ENCODE measurements at places on chromosomes 12 and 14. TPM values are rescaled to one million over a fixed set of nuclear protein-coding genes. Genes with fewer than 3 reads are reported as not detected.
A peak's percentile ranks its signal among the peaks of the same experiment; 100 is the strongest.

GRCh38 chr14:24909523-24910302 is 140.2 kb downstream of the STXBP6 start:
- H3K4me1 ChIP-seq, result peaks cover 5% of the 10 kb centered on the region
- no peaks in the 10 kb centered on the region for H3K36me3 ChIP-seq
- H3K27me3 ChIP-seq, result no peaks in the 10 kb centered on the region
- H3K27ac ChIP-seq, result no peak overlapping the region

DNA sequence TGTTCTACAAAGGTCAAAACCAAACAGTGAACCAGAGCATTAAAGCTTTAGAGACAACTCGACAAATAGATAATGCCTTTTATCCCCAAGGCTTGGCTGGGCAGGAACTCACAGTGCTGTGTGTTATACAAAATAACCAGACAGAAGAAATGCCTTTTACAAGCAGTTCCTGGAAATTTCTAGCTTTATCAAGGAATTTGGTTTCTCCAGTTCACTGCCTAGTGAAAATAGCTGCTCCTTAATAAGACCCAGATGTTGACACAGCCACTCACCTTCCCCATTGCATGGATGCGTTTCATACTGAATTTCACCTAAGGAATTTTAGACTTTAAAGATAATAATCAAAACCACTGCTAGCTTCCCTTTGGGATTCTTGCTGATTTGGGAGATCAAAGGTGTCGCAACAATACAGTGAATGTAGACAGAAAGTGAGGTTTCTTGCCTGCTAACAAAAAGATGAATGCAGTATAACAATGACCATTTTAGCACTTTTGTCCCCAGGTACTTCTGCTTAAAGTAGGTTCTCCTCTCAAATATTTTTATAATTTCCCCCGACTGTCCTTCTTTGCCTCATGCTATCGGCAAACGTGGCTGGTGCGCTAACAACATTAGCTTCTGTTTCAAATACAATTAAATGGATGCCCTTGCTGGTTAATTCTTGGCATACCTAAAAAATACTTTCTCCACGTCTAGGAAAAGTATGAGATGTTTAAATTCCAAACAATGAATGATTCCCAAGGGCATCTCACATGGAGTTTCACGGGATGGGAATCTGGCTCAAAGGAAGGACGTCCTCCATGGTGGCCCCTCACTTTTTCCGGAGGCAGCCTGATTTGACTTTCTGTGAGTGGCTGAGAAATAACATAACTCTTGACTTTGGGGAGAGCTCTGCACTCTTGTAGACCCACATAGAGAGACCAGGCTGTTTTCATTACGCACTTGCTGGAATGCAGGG is 162.4 kb downstream of the C12orf75 start:
- DNase-seq, result no peak
- H3K4me1 ChIP-seq, result peaks cover 19% of the 10 kb centered on the region

DNA sequence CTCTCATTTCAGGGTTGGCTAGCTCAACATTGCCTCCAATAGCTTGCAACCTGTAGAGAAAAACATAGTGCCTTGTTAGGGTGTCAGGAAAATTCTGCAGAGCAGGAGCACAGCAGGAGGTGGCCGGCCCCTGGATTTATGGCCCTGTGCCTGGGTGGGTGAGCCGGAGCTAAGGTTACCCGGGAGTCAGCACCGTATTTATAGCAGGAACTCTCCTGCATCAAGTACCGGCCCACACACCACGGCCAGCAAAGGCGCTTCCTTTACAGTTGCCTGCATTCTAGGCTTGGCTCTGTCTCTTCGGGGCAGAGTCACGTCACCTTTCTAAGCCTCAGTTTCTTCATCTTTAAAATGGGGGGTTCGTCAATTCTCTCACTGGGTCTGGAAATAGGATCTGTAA is 52.8 kb upstream of the EML1 start:
- peaks cover 10% of the 10 kb centered on the region for H3K36me3 ChIP-seq
- H3K4me1 ChIP-seq, result peaks cover 63% of the 10 kb centered on the region
- no peaks in the 10 kb centered on the region for H3K27me3 ChIP-seq
- no peak overlapping the region for H3K4me3 ChIP-seq

DNA sequence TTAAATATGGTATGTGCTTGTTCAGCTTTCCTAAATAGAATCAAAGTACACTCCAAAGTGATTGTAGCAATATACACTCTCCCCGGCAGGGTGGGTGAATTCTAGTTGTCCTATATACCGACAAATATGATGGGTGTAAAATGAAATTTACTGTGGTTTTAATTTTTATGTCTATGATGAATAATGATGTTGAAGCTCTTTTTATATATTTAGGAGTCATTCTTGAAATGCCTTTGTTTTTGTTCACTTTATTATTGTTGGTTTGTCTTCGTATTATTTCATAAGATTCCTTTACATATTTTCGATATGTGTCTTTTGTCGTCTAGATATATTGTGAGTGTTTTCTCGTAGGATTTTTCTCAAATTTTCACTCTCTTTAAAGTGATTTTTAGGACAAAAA is 105.7 kb downstream of the PDE3A start:
- no peaks in the 10 kb centered on the region for H3K36me3 ChIP-seq
- H3K4me1 ChIP-seq, result no peaks in the 10 kb centered on the region
- H3K27me3 ChIP-seq, result no peaks in the 10 kb centered on the region
- H3K4me3 ChIP-seq, result no peak overlapping the region

DNA sequence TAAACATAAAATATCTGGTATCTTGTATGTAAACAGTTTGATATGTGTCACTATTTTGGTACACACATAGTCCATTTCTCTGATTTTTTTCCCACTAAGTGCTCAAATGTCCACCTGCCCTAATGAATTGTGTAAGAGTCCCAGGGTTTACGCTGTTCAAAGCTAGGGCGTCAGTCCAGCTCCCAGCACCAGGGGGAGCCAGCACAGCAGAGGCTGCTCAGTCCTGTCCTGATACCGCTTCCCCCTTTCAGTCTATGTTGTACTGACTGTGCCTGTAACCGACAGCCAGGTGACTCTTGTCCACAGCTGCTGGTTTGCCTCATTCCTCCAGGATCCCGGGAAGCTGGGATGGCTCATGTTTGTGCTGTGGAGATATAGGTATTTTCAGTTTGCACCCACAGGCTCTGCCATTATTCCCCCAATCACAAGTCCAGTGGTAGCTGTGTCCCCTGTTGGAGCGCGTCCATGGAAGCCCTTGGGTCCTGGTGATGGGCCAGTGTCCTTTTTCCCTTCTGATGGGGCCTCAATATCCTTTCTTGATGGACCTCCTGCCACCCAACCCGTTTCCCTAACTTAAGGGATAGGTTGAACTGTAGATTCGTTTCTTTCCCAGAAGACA is 242.0 kb downstream of the NEDD1 start:
- no peaks in the 10 kb centered on the region for H3K27me3 ChIP-seq
- no peak overlapping the region for H3K27ac ChIP-seq
- no peaks in the 10 kb centered on the region for H3K4me1 ChIP-seq

DNA sequence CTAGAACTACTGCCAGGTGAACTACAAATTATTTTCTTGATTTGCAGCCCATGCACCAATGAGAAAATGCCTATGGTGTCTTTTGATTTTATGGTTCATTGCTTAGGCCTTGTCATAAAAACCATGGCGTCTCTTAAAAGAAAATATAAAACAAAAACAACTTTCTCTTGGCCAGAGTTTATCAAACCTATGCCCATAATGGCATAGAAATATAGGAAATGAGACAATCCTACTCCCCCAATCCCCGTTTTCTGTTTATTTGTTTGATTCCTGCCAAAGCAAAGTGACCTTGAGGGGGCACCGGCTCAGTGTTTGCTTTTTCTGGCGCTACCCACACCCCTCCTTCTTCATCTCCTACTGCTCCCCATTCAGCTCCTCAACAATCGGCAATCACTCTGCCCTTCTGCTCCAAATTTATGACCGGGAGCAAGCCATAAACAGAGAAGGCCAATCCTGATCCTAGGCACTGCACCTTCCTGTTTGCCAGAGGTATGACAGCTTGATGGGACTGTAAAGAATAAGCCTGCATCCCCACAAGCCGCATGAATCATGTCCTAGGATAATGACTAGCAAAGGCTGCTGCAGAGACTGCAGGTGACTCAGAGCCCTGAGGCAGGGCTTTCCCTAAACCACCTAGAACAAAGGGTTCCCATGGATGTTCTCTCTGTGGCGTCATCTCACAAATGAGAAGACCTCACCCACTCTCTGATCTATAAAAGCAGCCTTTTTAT is 874.9 kb downstream of the NRXN3 start:
- H3K27ac ChIP-seq, result no peak overlapping the region
- peak; percentile 69 for DNase-seq
- H3K27me3 ChIP-seq, result no peaks in the 10 kb centered on the region
- no peaks in the 10 kb centered on the region for H3K36me3 ChIP-seq

GRCh38 chr12:124565656-124566160 is 1.7 kb downstream of the NCOR2 start:
- H3K36me3 ChIP-seq, result peaks cover 26% of the 10 kb centered on the region
- H3K27ac ChIP-seq, result no peak overlapping the region
- H3K27me3 ChIP-seq, result no peaks in the 10 kb centered on the region
- H3K4me3 ChIP-seq, result peak overlapping the region; percentile 98
- no peak for DNase-seq

DNA sequence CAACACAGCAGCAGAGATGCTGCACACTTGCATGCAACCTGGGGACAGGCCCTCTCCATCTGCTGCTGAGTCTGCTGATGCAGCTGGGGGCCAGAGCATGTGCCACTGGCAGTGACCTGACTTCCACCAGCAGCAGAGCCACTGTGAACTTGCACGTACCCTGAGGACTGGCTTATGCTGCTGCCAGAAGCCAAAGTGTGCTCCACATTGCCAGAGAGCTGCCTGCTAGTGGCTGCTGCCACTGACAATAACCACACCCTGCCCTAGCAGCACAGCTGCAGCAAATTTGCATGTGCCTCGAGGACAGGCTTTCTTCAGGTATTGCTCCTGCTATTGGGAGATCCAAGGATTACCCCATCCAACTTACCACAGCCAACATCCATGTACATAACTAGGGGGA is 4.5 kb upstream of the PRR4 start:
- H3K4me3 ChIP-seq, result no peak overlapping the region
- H3K4me1 ChIP-seq, result no peaks in the 10 kb centered on the region
- DNase-seq, result no peak

DNA sequence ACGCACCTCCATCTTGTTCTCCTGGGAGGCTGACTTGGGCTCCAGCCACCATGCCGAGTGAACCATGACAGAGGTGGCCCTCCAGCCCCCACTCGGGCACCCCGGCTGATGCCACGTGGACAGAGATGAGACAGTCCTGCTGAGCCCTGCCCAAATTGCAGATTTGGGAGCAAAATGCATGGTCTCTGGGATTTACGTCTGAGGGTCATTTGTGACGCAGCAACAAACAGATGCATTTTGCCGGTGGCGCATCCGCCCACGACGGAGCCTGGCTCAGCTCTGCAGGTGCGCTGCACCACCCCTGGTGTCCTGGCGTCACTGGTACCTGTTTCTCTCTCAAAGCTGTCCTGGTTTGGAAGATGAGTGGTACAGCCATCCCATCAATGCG is 31.1 kb upstream of the INF2 start:
- H3K27ac ChIP-seq, result no peak overlapping the region
- no peaks in the 10 kb centered on the region for H3K36me3 ChIP-seq
- no peak overlapping the region for H3K4me3 ChIP-seq
- no peaks in the 10 kb centered on the region for H3K27me3 ChIP-seq

DNA sequence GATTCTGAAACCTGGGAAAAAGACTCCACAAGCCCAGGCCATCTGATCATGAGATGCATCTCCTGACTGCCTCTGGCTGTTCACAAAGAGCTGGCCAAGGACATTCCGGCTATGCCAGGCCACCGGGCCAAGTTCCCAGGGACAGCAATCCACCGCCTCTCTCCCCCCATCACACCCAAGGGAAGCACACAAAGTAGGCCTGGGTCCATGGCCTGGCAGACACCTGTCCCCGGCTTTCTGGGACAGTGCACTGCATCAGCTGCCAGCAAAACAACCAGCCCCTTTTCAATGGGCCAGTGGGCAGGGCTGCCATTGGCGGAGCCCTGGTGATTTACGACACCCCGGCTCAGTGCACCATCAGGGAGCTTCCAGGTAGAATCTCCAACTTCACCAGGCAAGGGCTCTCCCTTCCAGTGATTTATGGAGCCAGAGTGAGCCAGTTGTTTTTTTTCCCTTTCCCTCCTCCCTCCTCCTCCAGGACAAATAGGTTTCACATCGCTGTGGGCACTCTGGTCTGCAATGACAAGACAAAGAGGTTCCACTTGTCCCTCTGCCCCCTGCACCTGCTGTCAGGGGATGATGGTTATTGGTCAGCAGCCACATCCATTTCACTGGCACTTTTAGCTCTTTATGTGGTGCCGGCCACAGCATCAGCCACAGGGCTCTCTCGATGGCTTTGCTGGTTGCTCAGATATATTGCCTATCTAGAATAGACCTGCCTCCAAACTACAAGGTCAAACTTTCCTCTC is 149.6 kb downstream of the SLC38A6 start:
- H3K4me1 ChIP-seq, result peaks cover 7% of the 10 kb centered on the region
- H3K36me3 ChIP-seq, result no peaks in the 10 kb centered on the region
- no peak overlapping the region for H3K27ac ChIP-seq
- H3K27me3 ChIP-seq, result no peaks in the 10 kb centered on the region
- no peak for DNase-seq
- H3K4me3 ChIP-seq, result no peak overlapping the region

- no peaks in the 10 kb centered on the region for H3K4me1 ChIP-seq
- no peak overlapping the region for H3K4me3 ChIP-seq
- peaks cover 29% of the 10 kb centered on the region for H3K27me3 ChIP-seq
- H3K27ac ChIP-seq, result no peak overlapping the region
Observed at GRCh38 chr12:271161-271560, 8.5 kb upstream of the SLC6A13 start.

GRCh38 chr14:23938823-23939222 is 14.7 kb upstream of the DHRS4 start:
- no peak overlapping the region for H3K4me3 ChIP-seq
- DNase-seq, result no peak
- H3K27ac ChIP-seq, result no peak overlapping the region
- no peaks in the 10 kb centered on the region for H3K27me3 ChIP-seq
- H3K4me1 ChIP-seq, result no peaks in the 10 kb centered on the region

DNA sequence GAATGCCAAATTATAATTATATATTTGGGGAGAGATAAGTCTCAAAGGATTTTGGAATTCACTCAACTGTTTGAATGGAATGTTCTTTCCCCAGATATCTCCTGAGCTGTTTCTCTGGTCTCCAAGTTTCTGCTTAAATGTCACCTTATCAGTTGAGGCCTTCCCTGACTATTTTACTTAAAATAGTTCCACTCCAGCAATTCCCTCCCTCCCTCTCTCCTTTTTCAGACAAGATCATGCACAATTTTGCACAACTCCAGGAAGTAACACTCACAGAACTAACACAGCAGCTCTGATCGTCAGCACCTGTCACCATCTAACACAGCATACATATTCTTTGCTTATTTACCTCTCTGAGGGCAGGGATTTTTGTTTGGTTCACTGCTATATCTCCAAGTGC is 12.5 kb downstream of the BTG1 start:
- DNase-seq, result no peak
- peaks cover 43% of the 10 kb centered on the region for H3K4me1 ChIP-seq
- no peak overlapping the region for H3K4me3 ChIP-seq
- H3K27me3 ChIP-seq, result no peaks in the 10 kb centered on the region
- no peak overlapping the region for H3K27ac ChIP-seq

- peaks cover 19% of the 10 kb centered on the region for H3K36me3 ChIP-seq
- DNase-seq, result peak; percentile 77
- H3K27me3 ChIP-seq, result no peaks in the 10 kb centered on the region
- no peak overlapping the region for H3K4me3 ChIP-seq
Observed at GRCh38 chr12:122123051-122123760, 44.6 kb downstream of the MLXIP start.

- peak overlapping the region; percentile 93 for H3K27ac ChIP-seq
- peaks cover 34% of the 10 kb centered on the region for H3K36me3 ChIP-seq
- no peak overlapping the region for H3K4me3 ChIP-seq
- H3K27me3 ChIP-seq, result no peaks in the 10 kb centered on the region
- peak; percentile 62 for DNase-seq
Observed at GRCh38 chr12:12979731-12980259, 20.3 kb downstream of the HEBP1 start.

The NPFF gene
- total RNA-seq, result not detected

The POTEM gene
- not detected for total RNA-seq

The GLIPR1L1 gene
- total RNA-seq, result not detected

The TSHR gene
- total RNA-seq, result not detected

The KRT85 gene
- not detected for total RNA-seq
